ENCODE measurements at places on chromosomes 7 and 10.

GRCh38 chr10:129780198-129780597 is 183.9 kb downstream of the EBF3 start:
- no peak for DNase-seq

DNA sequence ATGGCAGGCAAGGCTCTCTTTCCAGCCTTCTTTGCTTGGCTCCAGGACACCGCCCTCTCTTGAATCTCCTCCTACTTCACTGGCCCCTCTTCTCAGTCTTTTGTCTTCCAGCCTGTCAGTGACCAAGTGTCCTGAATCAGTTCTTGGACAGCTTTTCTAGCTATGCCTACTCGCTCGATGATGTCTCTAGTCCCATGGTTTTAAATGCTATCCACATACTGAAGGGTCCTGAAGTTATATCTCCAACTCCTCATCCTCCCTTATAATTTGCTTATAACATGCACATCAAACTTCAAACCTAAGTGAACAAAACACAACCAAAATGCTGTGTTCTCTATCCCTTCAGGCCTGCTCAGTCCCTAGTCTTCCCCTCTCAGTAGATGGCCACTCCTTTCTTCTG is 5.0 kb upstream of the GOLGA7B start:
- no peak for DNase-seq

DNA sequence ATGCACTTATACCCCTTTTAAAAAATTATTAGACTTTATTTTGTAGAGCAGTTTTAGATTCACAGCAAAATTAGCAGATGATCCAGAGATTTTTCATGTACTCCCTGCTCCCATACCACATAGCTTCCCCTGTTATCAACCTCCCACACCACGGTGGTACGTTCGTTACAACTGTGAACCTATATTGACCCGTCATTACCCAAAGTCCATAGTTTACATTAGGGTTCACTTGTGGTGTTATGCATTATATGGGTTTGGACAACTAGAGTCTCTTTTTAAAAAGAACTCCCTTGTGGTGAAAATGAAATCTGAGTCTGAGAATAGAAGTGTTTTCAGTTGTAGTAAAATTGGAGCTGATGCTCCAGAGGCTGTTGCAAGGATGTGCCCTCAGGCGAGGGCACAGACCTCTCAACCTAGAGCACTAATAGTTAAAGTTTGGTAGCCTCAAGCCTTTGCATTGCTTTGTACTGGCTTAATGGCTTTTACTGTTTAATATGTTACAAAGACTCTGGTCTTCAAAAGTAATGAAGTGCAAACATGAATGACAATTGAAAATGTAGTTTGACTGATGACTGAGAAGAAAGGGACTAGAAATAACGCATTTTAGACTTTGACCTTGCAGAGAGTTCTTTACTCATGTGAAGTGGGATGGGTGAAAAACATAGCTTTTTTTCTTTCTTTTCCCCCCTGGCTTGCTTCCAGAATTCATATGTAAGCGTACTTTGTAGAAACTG is 30.6 kb upstream of the CSTF2T start:
- DNase-seq = no peak

DNA sequence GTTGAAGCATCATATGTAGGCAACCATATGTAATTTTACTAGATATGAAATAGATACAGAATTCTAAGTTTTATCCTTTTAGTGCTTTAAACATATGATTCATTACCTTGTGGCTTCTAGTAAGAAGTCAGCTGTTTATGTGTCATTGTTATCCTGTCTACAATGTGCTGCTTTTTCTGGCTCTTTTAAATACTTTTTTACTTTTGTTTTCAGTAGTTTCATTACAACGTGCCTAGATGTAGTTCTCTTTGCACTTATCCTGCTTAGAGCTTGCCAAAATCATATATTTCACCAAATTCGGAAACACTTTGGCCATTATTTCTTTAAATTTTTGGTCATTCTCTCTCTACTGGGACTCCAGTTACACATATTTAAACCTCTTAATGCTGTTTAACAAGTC is 26.4 kb downstream of the YAE1 start:
- DNase-seq = no peak

- no peak for DNase-seq
These were observed 98.3 kb upstream of the AGK start for GRCh38 chr7:141452911-141453310.

GRCh38 chr10:72665925-72666324 is 26.0 kb upstream of the MCU start:
- DNase-seq = no peak

- no peak for DNase-seq
These were observed 132.6 kb upstream of the NAMPT start for GRCh38 chr7:106417273-106417902.

GRCh38 chr10:131609176-131609575 is 291.6 kb upstream of the PPP2R2D start:
- no peak for DNase-seq
